ENCODE measurements at places on chromosomes 16 and 17. TPM values are rescaled to one million over a fixed set of nuclear protein-coding genes. Genes with fewer than 3 reads are reported as not detected.

Gene ALOX15B
- total RNA-seq, result not detected

GRCh38 chr16:80063031-80063712, 462.6 kb upstream of the MAF start:
- DNase-seq, result no peak

GRCh38 chr16:57555831-57556230, 13.4 kb downstream of the ADGRG5 start:
- no peak for DNase-seq

Gene CHST5
- not detected for total RNA-seq

DNA sequence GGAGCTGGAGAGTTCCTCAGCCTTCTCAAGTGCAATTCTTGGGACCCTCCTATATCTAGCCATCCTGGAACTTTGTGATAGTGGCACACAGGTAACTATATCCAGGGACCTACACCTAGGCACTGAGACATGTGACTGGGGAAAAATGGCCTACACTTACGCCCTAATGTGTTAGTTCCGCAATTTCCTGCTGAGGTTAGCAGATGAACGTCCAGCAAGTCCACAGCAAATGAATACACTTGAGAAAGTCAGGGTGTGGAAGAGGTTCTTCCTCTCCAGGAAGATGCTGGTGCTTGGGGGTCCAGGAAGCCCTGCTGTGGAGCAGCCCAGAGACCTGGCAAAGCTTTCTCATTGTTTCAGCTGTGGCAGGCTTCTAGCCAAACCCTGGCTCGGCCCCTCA, 20.8 kb downstream of the PIK3R5 start:
- no peak for DNase-seq

Gene KRT33B
- total RNA-seq, result not detected

DNA sequence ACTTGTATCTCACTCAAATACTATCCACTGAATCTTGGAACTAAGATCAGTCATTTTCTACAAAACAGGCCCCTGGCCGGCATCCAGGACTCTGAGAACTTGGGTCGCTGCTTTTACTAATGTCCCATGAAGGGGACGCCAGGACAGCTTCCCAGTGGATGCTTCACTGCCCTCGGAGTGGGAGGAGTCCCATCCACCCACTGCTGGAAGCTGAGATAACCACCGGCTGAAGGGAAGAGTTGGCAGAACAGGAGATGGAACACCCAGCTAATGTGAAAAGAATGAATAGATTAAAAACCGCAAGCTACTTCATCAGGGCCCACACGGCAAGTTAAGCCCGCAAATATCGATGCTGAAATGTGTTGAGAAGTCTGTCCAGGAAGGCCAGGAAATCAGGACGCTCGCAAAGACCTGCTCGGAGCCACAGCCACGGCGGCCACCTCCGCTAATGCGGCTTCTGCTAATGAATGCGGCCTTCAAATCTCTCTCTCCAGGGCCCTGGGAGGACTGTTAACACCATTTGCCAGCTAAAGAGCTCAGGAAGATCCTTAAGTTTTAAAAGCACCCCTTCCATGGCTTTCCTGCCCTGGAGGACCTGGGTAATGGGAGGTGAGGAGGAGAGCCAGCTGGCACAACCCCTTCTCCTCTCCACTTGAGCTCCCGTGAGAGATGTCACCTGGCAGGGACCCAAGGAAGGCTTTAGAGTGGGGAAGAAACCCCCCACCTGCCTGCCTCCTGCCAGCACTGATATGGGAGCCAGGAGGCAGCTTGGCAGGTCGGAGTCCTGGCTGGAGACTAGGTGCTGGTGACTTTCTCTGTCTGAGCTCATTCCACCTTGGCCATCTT, 226.6 kb upstream of the RPL38 start:
- no peak for DNase-seq

DNA sequence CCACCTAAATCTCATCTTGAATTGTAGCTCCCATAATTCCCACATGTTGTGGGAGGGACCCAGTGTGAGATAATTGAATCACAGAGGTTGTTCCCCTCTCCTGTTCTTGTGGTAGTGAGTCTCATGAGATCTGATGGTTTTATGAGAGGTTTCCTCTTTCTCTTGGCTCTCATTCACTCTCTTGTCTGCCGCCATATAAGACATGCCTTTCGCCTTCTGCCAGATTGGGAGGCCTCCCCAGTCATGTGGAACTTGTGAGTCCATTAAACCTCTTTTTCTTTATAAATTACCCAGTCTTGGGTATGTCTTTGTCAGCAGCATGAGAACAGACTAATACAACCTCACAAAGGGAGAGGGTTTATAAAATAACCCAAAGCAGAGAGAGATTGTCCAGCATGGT, 367.4 kb downstream of the SNX29 start:
- DNase-seq, result no peak

- no peak for DNase-seq
These were observed 47.8 kb downstream of the ANKFY1 start for GRCh38 chr17:4215882-4216570.

- no peak for DNase-seq
These were observed 43.8 kb downstream of the PGS1 start for GRCh38 chr17:78422267-78422605.

Gene KRTAP9-8
- not detected for total RNA-seq

DNA sequence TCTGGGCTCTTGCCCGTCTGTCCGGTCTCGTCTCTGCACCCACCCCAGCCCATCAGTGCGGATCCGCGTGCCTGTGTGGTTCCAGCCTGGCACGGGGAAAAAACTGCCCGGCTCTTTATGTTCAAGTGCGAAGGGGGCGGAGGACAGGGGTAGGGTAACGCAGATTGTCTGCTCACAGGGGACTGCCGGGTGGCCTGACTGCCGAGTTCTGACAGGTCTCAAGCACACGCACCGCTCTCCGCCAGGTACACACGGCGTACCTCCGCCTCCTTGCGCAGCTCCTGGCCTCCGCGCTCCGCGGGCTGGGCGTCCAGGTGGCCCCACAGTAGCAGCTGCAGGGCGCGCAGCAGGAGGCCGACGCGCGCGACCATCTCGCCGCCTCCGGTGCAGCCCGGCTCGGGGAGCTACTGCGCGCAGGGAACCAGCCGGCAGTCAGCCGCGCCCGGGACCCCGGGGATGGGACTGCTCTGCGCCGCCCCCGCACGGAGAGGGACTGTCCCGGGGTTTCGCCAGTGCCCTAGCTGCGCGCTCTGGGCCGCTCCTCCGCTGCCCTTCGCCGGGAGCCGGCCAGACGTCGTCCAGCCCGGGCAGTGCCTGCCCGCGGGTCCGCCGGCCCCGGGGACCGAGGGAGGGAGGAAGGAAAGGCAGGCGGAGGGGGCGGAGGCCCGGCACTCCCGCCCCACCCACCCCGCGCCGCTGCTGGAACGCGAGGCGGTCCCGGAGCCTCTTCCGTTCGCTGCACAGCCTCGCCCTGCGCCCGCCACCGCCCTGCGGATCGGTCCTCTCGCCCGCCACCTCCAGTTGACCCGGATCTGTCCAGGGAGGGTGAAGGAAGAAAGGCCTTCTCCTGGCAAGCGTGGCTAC, at the start of gene MMP28:
Gene MMP28 (minus strand): TSS at position 635 of the 864 bp plus-strand sequence. CDS start 264 bp downstream, at position 371.
- DNase-seq, result no peak

DNA sequence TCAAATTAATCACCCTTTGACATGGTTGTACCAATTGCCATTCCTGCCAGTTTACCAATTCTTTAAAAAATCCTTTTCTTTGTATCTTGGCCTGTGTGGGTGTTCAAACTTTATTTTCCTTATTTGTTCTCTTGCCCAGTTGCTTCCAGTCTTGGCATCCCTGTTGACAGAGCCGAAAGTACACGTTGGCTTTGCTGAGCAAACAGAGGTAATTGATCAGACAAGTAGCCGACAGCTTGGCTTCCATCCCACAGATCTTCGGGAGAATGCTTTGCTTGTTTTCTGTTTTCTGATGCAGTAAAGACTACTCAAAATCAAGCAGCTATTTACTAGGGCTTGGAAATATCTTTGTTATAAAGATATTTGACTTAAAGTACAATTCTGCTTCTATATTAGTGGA, 506.8 kb upstream of the SALL1 start:
- DNase-seq, result no peak

DNA sequence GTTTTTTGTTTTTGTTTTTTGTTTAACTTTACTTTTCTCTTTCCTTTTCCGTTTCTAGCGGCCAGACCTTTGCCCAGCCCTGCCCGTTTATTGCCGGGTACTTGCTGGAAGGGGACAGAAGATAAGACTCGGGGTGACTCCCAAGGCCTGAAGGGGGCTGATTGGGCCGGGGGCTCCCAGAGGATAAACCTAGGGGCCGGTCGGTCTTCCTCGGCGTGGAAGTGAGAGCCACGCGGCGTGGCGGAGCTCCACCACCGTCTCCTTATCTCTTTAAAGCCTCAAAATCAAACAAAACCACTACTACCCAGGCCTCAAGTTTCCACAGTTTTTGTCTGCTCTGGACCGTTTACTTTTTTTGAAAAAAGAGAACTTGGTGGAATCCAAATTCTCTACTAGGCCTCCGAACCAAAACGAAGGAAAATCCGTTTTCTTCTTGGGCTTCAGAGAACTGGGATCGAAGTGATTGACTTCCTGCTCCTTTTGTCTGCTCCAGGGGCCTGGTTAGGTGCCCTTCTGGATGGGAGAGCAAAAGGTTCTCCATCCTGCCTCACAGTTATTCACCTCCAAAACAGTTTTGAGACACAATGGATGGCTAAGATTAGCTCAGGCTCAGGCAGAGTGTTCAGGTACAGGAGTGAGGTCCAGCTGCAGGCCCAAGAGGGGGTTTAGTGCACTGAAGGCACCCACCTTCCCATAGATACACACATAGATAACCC, 8.5 kb upstream of the HOXB9 start:
- no peak for DNase-seq

GRCh38 chr17:46028981-46029565, 30.0 kb downstream of the STH start:
- DNase-seq, result no peak

DNA sequence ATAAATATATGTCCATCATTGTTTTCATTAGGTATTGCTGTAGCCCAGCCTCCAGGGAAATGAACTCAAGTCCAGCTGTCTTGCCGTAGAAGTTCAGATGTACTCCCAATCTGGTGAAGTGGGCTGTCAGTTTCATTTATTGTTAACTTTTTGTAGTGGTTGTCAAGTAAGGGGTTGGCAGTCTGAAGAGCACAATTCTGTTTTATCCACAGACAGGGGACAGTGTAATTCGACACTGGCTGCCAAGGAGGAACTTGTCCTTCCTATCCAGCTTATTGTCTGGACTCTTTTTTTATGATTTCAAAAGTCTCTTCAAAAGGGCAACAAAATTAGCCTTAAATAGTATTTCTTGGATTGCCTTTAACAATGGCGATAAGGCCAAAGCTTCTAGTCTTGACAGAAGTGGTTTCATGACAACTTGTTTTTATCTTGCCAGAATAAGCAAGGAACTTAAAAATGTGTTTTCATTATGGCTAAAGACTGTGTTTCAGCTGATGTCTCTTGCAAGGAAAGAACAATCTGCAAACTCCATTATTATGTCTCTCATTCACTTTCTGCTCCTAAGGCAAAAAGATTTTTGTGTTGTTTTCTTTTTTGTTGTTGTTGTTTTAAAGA, 73.9 kb upstream of the TANC2 start:
- DNase-seq, result no peak

DNA sequence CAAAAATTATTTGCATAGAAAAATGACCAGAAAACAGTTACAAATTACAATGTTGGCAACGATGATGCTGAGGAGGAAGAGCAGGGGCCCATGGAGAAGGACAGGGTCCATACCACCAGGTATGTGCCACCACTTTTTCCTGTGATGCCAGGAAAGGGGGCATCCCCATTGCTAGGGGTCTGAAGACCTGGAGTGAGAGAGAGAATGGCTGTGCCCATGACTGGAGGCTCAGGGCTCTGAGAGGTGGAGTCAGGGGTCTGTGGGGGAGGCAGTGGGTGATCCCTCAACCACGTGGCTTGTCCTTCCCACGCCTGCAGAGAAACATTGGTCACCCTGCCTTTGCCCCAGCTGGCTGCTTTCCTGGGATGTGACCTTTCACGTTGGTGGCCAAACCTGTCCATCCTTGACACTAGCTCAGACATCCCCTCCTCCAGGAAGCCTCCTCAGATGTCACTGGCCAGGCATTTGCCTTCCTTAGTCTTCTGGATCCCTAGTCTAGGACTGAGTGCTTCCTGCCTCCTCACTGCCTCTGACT, 51.4 kb downstream of the SOCS1 start:
- no peak for DNase-seq

DNA sequence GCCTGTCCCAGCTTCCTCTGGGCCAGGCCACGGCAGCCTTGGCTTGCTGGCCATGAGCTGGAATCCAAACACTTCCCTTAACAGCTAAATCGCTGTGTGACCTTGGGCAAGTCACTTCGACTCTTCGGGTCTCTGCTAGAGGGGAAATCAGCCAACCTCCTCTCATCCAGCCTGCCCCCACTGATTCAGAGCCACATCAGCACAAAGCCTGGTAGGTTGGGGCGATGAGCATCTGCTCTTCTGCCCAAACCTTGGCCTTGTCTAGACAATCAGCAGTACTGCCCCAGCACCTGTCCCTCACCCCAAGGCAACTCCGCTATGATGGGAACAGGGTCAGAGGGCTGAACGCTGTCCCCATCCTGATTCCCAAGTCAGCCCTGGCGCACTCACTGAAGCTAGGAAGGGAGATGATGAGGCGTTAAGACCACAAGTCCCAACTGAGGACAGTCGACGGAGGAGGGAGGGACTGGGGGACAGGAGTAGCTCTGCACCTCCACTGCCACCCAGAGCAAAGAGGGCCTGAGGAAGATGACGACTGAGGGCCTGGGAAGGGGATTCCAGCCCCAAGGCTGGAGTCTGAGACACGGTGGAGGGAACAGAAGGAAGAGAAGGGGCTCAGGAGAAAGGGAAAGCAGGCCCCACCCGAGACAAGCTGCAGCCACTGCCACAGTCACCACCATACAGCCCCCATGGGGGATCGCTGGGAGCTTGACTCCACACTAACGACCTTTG, 1.3 kb downstream of the CLUH start:
- no peak for DNase-seq

Gene MRPS7
- 139 TPM for total RNA-seq

DNA sequence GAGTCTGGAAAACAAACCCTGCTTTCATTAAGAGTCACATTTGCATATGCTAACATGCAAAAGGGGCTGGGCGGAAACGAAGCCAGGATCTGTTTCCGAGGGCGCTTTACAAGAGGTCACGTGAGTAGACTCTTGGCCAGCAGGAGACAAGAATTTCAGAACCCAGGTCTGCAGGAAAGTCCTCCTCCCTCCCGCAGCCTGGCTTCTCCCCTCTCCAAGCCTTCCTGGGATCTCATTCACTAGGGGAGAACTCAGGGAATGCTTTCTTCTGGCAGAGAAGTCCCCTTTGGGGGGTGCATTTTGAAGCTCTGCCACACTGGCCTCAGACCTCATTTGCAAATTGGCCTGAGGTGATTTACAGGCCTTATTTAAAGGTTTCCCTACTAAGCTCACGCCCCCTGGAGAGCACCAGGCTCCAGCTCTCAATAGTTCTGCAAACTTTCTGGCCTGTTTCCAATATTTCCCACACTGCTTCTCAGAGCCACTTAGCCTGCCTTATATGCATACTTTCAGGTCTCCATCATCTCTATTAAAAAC, 57.2 kb upstream of the CACNG5 start:
- no peak for DNase-seq

Gene TUBB3
- total RNA-seq, result 456 TPM

Gene ZDHHC1
- 2.6 TPM for total RNA-seq

Gene PRAC1
- total RNA-seq, result not detected

- DNase-seq, result no peak
These were observed 21.6 kb downstream of the VASN start for GRCh38 chr16:4393240-4393600.

Gene CCDC200
- not detected for total RNA-seq

Measured in HT1080 (cell line).